ENCODE measurements at places on chromosomes 7 and 10.

DNA sequence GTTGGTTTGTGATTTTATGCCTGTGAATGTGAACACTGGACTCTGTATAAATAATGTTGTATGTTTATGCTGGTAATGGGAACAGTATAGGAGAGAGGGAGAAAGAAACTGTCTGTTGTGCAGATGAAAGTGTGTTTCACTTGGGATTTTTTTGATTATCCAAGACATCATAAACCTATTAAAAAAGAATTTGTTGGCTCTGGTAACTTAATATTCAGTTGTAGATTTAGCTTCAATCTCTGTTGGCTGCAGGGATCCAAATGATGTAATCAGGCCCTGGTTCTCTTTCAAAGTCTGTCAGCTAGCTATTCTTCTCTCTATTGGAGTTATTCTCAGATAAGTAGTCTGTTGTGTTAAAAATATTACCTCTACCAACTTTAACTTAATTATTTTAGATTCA lies 168.8 kb upstream of the RHOBTB1 start:
- DNase-seq: no peak

GRCh38 chr7:137804836-137805235 lies 41.9 kb downstream of the DGKI start:
- DNase-seq: no peak

DNA sequence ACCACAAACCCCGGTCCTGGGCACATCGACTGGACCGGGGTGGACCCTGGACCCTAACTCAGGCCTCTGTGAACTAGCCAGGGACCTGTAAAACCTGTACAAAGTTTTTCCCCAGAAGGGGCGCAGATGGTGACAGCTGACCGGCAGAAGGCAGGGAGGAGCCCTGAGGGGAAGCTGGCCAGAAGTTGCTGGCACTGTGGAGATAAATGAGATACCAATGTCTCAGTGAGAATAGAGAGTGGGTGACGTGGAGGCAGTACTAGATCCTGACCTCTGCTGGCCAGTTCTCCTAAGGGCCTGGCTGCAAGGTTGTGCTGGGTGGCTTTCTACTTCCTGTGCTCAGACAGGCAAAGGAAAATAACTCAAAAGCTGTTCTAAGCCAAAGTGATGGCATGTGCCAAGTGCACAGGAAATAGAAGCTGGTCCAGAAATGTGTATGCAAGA lies 10.6 kb upstream of the TSPAN14 start:
- no peak for DNase-seq

DNA sequence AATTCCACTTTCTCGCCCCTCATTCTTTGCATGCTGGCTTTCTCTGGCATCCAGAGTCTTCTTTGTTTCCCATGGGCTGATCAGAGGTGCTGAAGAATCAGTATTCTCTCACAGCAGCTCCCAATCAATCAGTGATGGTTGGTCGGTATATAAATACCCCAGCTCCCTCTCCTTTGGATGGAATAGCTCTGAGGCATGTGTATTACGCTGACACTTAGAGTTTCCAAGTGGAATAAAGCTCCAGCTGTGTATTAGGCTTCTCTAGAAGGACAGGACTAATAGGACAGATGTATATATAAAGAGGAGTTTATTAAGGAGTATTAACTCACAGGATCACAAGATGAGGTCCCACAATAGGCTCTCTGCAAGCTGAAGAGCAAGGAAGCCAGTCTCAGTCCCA lies 218.3 kb upstream of the GRB10 start:
- DNase-seq: no peak

GRCh38 chr7:87427288-87427687 lies 48.2 kb downstream of the ABCB4 start:
- no peak for DNase-seq

- DNase-seq: no peak
Observed at GRCh38 chr10:130079614-130080460, 30.8 kb downstream of the C10orf143 start.

DNA sequence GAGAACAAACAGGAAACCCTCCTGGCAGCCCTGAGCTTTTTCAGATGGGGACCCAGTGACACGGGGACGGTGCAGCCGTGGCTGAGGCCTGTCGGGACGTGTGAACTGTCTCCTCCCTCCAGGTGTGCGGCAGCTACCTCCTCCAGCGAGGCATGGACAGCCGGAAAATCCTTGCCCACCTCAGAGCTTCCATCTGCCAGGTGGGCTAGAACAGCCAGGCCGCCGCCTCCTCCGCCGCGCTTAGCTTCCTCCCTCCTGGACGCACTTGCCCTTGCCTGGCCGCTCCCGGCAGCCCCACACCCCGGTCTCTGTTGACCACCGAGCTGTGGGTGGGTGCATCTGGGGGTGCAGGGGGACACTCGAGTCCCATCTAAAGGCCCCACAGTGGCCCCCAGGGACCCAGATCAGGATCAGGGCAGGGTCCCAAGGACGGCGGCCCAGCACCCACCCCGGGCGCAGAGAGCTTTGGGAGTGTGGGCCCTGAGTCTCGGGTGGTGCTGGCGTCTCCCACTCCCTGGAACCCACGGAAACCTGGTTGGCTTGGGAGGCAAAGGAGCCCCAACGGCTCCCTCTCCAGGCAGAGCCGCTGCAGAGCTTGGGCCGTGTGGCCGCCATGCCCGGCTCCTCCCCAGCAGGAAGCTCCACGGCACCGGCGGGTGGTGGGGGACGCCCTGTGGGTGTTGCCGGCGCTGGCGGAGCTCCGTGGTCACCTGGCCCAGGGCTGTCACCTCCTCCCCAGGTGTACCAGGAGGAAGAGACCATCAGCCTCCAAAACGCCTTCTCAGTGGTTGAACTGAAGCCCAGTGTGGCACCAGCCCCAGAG lies 32.9 kb upstream of the UTF1 start:
- DNase-seq: no peak

- DNase-seq: no peak
Observed at GRCh38 chr10:125129076-125129458, 31.3 kb downstream of the CTBP2 start.

- DNase-seq: no peak
Observed at GRCh38 chr10:100019787-100020141, 10.0 kb upstream of the DNMBP start.

DNA sequence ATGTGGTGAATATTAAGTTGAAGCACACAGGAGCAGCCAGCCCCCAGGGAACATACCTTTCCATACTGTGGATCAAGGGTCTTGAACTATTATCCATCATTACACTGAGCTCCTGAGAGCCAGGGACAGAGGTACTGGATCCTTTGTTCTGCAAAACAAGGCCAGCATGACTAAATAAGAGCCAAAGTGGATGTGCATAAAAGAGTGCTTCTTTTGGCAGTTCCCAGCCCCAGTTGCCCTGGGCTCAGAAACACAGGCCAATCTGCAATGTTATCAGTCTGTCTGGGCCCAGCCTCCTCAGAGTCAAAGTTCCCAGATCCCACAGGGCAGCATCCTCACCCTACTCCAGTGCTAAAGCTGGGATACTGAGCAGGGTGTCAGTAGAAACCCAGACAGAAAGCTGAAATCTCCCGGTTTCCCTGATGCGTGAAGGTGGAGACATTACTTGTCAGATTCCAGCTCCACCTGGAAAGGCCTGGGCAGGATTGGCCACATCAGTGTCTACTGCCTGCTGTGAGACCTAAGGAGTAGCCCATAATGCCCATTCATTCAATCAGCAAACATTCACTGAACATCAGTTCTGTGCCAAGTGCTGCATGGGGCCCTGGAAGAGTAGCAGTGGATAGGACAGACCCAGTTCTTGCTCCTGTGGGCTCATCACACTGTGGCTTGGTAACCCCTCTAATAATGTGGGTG lies 342.7 kb downstream of the CXCL12 start:
- DNase-seq: no peak

DNA sequence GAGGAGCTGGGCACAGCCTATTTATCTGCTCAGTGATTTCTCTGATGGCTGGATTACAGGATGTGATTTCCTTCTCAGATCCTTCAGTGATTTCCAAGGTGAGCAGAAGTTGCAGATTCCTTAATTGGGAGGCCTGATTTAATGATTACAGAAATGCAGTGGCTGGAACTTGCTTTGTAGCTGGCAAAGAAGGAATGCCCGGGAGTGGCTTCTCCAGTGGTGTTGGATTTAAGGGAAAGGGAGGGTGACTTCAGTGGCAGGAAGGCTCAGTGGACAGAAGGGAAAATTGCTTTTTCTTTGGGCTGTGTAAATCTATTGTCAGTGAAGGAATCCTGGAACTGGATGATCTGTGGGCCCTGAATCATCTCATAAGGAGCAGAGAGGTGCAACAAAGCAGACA lies 5.1 kb downstream of the SORCS3 start:
- DNase-seq: no peak

DNA sequence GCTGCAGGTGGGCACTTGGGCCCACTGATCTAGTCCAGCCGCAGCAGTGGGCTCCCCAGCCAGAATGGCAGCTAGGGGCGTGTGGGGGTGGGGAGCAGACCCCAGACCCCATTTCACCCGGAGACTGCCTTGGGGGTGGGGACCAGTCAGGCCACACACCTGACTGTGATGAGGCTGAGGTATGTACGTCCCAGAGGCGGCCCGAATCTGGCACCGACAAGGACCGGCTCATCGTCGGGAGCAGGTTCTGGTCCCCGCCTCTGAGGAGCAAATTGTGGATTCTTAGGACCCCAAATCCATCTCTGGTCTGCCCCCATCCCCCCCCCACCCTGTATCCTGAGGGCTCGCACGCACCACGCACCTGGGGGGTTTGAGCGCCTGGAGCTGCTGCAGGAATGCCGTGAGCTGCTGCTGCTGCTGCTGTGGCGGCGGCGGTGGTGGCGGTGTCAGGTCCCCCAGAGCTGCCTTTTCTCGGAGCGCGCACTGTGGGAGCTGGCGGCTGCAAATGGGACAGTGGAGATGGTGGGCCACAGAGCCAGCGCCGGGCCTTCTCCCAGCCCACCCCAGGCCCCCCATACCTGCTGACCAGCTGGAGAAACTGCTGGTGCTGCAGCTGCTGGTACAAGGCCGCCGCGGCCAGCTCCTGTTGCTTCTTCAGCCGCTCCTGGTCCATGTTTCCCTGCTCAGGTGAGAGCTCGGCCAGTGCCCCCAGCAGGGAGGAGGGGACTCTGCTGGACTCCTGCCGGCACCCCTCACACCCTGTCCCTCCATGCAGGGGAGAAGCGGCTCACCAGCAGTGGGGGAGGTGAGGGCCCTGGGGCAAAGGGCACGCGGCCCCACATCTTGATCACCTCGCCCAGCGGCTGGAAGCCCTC lies 10.2 kb downstream of the GIGYF1 start:
- DNase-seq: no peak

Measured in cerebellar nuclear complex (tissue), 1 donor.